Fibroblast of skin of left biceps (primary cell): ENCODE measurements at places on chromosomes 11 and 22.

GRCh38 chr11:130131961-130132850 is 27.4 kb upstream of the ST14 start:
- DNase-seq = peak; percentile 29

DNA sequence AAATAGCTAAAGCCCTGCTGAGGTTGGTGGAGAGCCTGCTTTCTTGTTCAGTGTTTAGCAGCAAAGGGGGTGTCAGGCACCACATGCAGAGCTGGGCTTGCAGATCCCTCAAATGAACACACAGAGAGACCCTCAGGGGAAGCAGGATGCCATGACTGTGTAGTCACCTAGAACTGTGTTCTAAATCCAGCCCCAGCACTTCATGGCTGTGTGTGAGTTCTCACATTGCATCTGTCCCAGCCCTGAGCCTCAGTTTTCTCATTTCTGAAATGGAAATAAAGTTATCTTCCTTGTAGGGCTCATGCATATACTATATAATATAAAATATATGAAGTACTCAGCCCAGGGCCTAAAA is 47.1 kb downstream of the CWC15 start:
- DNase-seq = no peak

DNA sequence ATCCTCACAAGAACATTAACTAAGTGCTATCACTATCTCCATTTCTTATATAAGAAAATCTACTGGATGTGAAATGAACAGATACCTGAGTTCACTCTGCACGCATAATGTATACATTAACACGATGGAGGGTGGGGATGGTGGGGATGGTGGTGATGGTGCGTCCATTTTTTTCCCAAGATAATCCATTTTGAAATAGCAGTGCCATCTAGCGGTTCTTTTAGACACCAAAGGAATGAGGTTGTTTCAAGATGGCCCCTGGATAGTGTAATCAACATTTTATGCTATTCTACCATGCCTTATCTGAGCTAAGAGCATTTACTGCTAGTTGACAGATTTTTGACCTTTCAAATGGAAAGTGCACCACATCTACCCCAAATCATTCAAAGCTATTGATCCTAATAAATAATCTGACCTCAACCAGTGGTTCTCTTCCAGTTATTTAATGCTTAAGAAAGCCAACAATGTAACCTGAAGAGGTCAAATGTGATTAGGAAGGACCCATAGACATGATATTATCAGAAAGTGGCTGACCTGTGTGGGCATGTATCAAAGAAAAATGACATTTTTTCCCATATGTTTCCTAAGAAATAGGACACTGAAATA is 714.7 kb upstream of the TENM4 start:
- DNase-seq = peak; percentile 11

DNA sequence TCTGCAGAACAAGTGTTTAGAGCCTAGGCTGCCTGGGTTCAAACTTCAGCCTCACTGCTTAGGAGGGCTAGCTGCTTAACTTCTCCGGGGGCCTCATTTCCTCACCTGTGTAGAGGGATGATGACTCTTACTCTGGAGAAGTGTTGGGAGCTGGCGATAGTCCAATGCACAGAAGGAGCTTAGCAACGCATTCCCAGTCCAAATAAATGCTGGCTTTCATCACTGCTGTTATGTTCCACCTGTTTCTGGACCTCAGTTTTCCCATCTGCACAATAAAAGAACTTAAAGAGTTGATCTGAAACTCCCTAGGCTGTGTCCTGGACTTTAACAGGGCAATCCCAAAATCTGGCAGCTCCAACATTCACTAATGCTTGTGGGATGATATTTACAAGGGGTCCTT is 337.8 kb downstream of the MIAT start:
- DNase-seq = no peak

GRCh38 chr11:18172666-18173065 is at the start of gene MRGPRX4:
MRGPRX4 (plus strand) TSS chr11:18172837; CDS start chr11:18173257, 420 bp downstream.
- DNase-seq = no peak

GRCh38 chr11:59814021-59814420 is 3.4 kb upstream of the MRPL16 start:
- DNase-seq = no peak

- no peak for DNase-seq
These were observed 58.3 kb downstream of the MRTFA start for GRCh38 chr22:40578171-40578570.

DNA sequence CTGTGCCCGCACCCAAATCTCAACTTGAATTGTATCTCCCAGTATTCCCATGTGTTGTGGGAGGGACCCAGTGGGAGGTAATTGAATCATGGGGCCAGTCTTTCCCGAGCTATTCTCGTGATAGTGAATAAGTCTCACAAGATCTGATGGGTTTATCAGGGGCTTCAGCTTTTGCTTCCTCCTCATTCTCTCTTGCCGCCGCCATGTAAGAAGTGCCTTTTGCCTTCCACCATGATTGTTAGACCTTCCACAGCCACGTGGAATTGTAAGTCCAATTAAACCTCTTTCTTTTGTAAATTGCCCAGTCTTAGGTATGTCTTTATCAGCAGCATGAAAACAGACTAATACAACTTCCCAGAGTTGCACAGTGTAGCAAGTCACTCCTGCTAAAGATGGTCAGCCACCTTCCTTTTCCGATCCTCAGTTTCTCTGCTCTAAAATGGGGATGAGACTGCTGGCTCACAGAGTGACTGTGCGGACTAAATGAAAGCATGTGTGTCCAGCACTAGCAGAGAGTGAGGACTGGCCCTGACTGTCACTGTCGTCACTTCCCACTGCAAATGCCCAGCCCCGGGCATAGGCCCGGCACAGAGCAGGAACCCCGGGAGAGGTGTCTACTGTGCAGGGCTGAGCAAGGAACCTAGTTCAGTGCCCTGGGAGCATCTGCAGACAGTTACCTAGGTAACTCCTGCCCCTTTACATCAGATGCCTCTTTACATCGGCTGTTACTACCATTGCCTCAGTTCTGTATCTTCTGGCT is 9.5 kb downstream of the TSKU start:
- DNase-seq = no peak

- DNase-seq = peak; percentile 80
These were observed 70.5 kb downstream of the RPUSD4 start for GRCh38 chr11:126140926-126141280.

GRCh38 chr11:28690746-28691145 is 582.6 kb downstream of the METTL15 start:
- peak; percentile 38 for DNase-seq

DNA sequence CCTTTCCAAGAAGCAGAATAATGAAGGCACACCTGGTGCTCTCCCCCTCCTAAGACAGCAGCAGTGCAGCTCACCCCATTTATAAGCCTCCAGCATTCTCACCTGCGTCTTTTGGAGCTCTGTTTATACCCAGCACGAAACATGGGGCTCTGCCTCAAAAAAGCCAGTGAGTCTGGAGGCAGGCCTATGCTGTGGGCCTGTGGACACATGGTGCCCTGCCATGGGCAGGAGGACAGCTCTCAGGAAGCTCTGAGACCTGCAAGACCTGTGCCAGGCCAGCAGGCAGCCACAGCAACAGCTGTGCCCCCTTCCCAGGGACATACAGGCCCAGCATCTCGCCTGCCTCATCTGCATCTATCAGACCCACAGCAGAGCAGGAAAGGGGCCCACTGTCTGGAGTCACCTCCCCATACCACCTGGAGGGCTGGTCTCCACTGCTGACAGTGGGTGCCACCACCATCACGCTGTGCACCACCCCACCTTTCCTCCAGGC is 64.2 kb downstream of the DGCR2 start:
- no peak for DNase-seq

- DNase-seq = no peak
These were observed 3.4 kb upstream of the WBP2NL start for GRCh38 chr22:41995211-41995610.

GRCh38 chr22:20566420-20567260 is 59.2 kb downstream of the MED15 start:
- DNase-seq = peak; percentile 54

DNA sequence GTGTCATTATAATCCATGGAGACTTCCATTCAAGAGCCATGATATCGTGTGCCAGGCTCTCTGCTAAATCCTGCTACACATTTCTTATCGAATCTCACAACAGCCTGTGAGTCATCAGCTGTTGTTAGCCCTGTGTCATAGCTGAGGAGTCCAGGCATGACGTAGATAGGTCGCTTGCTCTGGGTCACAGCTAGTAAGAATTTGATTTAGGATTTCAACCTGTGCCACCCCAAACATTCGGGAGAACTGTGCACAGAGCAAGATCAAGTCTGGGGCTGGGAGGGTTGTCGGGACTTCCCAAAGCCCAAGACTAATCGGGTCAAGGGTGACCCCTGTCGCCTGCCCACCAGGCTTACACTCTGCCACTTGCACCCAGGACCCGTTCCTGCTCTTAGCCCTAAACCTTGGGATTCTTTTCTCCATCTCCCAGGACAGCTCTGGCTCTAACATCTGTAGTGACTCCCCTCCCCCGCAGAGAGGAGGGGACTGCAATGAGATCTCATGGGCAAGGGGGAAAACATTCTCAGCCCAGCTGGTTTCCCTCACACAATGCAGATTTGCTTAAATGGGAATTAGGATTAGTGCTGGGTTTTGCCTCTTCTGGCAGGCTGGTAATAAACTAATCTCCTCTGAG is 34.3 kb downstream of the TSPAN18 start:
- DNase-seq = no peak

DNA sequence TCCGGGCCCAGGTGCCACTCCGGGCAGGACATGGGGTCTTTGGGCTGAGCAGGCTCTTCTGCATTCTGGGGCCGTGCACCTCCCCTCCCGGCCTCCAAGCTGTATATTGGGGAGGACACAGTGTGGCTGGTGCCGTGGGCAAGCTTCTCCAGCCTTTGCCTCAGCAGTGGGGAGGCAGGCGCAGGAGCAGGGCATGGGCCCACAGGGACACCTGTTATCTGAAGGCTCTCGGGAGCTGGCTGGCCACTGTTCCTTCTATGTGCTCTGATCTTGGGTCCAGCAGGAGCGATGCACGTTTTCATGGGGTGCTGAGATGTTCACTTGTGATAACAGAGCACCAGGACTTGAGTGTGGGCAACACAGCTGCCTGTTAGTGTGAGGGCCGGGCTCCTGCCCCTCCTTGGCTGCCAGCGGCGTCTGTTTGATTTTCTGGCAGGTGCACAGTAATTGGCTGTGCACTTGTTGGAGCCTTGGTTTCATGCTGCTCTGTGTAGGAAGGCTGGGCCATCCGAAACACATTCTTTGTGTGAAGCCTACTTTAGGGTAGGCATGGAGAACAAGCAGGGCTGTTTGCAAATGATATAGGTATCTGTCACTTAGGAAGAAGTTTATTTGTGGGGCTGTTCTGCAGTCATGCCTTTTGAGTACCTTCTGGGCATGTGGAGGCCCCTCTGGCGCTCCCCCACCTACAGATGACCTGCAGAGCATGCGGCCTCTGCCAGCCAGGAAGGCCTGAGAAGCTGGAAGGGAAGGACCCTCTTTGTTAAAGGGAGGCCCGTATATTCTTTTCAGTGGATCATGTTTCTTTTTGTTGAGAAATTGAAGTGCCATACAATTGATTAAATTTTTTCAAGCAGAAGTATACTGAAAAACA is 201.5 kb downstream of the TBC1D22A start:
- no peak for DNase-seq

GRCh38 chr22:38793317-38793716 is 626 bp downstream of the DNAL4 start:
- DNase-seq = no peak

GRCh38 chr11:57566005-57566904 is 1.2 kb downstream of the UBE2L6 start:
- DNase-seq = no peak

- no peak for DNase-seq
These were observed 3.3 kb downstream of the TTLL1 start for GRCh38 chr22:43085658-43086606.

DNA sequence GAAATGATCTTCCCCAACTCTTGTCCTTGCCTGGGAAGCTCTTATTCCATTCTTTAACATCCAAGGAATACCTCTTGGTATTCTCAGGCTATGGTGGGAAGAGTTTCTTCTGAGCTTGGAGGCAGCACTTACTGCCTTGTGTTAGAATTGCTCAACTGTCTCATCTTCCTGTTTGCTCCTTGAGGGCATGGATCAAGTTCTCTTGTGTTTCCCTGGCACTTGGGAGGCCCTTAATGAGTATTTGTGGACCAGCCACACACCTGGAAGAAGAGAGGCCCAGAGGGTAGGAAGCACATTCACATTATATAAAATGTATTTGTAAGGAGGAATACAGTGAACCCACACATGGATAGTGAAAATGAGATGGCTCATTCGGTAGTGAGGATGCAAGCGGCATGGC is 3.4 kb upstream of the SORL1-AS1 start:
- no peak for DNase-seq

DNA sequence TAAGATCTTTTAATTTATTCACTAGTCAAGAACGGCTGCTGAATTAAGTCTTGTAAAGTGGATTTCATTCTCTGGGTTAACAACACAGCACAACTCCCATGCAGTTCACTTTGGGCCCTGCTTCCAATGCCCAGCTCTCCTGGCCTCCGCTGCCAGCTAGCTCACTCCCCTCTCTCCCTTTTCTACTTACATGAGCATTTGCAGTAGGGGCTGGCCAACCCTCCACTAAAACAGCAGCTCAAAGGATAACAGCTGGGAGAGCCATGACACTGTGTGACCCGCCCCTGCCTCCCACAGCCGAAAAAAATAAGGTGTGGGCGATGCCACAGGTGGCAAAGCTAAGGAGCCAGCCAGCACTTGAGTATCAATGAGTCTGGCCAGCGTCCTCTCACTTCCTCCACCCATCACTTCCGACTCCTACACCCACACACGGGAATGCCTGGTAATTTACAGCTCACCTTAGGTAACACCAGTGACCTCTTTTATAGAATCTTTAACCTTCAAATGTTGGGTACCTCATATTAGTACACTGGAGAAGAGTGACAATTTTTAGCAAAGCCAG is 56.8 kb downstream of the DGCR2 start:
- no peak for DNase-seq

GRCh38 chr22:46792841-46793261 is 30.4 kb downstream of the TBC1D22A start:
- no peak for DNase-seq

DNA sequence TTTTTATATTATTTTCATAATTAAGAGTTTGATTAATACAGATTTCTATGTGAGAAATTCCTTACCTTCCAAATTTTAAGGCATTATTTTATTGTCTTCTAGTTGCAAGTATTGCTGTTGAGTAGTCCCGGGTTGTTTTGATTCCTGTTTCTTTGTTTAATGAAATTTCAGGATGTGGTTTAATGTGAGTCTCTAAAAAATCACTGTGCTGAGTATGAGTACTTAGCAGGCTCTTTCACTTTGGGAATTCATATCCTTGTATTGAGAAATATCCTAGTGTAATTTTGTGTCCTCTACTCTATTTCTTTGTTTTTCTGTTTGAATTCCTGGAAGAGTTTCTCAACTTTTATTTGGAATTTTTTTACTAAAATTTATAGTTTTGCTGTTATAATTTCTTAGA is 113.2 kb downstream of the TMEM135 start:
- no peak for DNase-seq

DNA sequence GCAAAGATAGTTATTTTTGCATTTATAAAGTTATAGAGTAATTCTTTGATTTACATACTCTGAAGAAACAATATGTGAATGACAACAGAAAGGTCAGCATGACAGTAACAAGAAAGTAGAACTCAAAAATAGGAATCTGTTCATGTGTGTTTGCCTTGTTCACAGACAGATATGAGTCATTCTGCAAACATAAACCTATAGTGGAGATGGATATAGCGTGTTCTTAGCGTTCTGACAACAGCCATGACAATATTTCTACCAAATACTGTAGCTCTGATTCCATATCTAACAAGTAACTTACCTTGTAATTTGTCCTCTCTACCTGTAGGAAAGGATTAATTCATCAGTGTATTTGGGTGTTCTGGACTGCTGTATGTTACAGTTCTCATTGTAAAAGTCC is 208.5 kb upstream of the MTMR2 start:
- DNase-seq = no peak
